Neuronal stem cell (in vitro differentiated cells): ENCODE measurements at places on chromosomes 1 and 21.
A peak's percentile ranks its signal among the peaks of the same experiment; 100 is the strongest.

DNA sequence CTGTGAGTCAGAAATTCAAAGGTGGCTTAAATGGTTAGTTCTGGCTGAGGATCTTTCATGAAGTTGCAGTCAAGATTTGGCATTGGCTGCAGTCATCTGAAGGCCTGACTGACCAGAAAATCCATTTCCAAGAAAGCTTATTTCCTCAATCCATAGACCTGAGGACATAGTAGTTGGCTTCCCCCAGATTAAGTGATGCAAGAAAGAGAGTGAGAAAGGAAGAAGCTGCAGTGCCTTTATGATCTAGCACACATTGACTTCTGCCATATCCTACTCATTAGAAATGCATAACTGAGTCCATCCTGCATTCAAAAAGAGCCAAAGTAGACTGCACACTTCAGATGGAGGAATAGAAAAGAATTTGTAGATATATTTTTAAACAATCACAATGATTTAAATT is 222.6 kb downstream of the COL24A1 start:
- DNase-seq = no peak

DNA sequence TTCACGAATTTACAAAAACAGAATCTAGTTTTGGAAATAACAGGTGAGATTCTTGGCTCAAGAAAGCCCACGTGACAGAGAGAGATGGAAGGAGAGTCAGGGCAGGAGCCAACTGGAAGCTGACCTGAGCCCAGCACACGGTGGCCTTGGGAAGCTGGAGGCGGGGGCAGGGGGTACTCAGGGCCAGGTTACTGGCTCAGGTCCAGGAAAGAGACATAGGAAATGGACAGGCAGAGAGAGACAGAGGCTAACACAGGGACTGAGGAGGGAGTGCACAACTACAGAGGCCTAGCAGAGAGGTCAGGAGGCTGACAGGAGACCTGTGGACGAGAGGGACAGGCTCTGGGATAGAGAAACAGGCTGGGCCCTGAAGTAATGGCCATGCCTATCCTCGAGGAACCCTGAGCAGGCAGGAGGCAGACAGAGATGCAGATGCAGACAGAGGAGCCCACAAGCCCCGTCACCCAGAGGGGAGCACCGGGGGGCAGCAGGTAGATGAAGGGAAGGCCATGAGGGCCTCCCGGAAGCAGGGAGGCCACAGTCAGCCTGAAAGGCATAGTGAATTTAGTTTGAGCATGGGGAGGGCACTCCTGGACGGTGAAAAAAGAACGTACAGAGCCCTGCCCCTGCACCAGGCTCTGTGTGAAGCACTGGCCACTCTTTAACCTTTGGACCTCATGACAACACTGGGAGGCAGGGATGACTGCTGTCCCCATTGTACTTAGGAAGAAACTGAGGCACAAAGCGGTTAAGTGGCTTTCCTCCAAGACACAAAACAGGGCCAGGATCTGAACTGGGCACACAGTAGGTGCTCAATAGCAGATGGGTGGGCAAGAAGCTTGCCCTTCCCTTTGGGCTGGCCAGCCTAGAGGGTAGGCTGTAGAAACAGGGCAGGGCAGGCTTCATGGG is 230.1 kb downstream of the TRABD2B start:
- DNase-seq = no peak

- no peak for DNase-seq
Measured at GRCh38 chr1:51583532-51583931, 33.4 kb upstream of the OSBPL9 start.

GRCh38 chr1:11507309-11507708 is 28.4 kb downstream of the DISP3 start:
- DNase-seq = no peak

DNA sequence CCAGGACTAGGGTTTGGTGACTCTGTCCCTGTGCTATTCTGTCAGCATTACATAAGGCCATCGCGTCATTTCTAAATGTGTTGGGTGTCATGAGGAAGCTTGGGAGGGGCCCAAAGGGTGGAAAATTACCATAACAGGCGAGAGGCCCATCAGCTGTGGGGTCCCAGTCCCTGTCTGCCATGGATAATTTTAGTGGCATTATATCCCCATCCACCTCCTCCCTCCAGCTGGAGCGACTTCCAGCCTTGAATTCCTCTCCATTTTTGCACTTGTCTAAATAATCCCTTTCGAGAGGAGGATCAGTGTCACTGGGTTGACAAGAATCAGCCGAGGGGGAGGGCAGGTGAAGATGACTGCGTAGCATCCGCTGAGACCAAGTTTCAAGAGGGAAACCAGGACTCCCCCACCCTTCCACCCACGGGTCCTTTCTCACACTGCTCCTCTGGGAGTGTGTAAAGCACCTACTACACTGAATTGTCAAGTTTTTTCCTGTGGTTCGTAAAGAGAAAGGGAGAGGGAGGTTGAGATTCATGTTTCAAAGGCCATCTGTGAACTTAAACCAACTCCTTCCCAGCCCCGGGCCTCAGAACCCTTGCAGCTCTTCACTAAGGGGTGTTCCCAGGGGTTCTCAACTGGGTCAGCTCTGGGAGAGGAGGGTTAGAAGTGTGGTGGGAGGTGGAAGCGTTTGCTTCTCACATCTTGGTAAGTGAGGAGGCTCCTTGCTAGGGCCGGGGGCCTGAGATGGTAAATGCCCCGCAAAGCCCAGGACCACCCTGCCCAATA is 29.2 kb downstream of the VASH2 start:
- no peak for DNase-seq

DNA sequence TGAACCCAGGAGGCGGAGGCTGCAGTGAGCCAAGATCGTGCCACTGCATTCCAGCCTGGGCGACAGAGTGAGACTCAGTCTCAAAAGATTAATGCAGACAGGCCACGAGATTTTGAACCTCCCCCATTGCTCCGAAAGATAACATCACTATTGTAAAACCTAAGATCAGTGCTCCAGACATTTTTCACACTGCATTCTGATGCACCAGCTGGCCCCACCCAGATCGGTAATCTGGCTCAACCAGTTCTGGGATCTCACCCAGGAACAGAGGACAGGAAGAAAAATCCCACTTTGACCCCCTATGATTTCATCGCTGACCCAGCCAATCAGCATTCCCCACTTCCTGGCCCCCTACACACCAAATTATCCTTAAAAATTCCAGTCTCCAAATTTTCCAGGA is 10.7 kb upstream of the CSRP1 start:
- DNase-seq = no peak

- no peak for DNase-seq
Measured at GRCh38 chr1:224226849-224227502, 43.9 kb downstream of the DEGS1 start.

DNA sequence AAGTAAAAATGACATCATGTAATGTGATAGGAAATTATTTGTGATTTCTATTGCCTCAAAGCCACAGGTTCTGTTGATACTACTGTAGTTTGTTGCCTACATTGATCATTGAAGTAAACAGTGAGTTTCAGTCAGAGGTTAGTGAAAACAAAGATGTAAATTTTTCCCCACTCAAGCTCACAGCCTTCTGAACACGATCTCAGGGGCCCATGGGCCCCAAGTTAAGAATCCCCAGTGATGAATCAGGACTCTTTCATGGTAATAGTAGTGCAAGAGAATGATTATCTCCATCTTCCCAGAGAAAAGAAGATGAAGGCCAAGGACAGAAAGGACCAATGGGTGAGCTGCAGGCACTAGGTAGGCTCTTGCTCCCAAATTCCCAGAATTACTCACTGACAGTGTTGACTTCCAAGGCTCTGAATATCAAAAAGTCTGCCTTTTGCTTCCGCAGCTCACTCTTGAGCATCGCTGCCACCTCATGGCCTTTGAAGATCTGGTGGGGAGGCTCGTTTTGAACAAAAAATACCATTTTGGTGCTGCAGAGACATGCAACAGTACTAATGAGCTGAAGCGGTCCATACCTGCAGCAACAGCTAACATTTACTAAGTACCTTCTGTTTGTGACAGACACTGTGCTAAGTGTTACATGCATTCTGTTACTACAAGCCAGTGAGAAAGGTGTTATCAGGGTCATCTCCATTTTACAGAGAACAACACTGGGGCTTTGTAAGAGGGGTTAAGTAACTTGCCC is 113.3 kb downstream of the KIAA0319L start:
- DNase-seq = no peak

DNA sequence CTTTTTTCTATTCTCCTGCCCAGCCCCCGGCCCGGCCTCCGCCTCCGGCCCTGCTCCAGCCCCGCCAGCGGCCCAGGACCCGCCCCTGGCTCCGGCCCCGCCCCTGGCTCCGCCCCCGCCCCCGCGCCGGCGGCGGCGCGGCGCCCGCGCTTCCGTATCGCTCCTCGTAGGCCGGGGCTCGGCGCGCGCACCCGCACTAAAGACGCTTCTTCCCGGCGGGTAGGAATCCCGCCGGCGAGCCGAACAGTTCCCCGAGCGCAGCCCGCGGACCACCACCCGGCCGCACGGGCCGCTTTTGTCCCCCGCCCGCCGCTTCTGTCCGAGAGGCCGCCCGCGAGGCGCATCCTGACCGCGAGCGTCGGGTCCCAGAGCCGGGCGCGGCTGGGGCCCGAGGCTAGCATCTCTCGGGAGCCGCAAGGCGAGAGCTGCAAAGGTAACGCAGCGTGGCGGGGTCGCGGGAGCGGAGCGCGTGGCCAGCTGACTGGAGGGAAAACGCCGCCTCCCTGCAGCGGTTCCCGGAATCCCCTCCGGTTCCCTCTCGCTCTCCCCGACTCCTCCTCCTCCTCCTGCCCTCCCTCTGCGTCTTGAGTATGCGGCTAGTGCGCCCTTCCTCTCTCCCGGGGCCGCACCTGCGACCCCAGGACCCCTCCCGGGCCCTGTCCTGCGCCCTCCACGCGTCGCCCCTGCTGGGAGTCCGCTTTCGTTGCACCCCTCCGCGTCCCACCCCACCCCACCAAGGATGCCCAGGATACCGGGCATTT is at the start of gene IFNAR2:
Gene IFNAR2 (plus strand): TSS at position 155 of the 761 bp plus-strand sequence. CDS start 11,985 bp downstream, outside the sequence.
- DNase-seq = peak; percentile 76

GRCh38 chr1:117049857-117050256 is 10.3 kb upstream of the TTF2 start:
- no peak for DNase-seq

DNA sequence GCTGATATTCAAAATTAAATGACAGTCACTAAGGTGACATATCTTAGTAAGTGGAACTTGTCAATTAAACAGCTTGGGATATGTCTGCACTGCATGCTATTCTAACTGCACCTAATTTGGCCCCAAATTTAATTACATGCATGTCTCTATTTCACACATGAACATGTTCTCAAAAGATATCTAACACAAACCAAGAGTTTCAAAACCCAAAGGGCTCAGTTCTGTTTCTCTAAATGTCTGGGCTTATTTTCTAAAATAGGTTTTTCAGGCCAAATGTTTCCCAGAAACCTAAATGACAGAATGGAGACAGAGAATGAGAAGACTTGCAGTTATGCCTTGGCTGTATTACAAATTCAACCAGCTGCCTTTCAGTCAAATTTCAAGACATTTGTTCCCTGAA is 11.3 kb downstream of the RAB29 start:
- DNase-seq = no peak

GRCh38 chr1:68229650-68230483 is 2.5 kb downstream of the WLS start:
- no peak for DNase-seq

GRCh38 chr21:42027085-42027821 is 17.1 kb upstream of the ZBTB21 start:
- DNase-seq = no peak

- no peak for DNase-seq
Measured at GRCh38 chr1:185404291-185404690, 87.2 kb upstream of the IVNS1ABP start.

DNA sequence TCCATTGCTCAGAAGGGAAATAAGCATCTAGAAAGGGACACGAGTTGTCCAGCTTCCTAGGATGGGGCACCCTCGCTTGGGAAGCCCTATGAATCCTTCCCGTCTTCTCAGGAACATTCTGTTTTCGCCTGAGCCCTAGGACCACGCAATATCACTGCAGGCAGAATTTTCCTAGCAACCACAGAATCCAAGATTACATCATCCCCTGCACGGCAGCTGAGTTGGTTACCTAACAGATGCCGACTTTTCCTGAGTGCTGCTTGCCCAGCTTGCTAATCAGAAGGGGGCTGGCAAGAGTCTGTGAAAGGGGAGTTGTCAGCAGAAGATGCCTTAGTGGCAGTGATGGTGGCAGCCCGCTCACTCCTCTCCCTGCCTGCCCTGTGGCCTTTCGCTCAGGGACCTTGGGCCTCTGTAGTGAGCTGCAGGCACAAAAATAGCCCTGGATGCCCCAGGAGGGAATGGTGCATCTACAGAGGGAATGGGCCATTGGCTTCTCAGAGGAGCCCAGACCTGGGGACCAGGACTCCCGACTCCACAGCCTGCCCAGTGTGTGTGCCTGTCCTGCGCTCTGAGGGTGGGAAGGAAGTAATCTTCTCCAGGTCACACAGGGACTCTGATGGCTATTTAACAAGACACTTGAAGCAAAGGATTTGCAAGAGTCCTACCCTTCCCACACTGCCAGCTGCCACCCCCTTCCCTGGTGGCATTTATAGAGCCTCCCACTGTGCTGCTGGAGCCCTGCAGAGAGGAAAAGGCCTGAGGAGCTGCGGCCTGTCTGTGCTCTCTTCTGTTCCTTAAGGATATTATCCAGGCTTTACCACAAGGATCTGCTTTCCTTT is 28.9 kb upstream of the CLSTN1 start:
- no peak for DNase-seq

DNA sequence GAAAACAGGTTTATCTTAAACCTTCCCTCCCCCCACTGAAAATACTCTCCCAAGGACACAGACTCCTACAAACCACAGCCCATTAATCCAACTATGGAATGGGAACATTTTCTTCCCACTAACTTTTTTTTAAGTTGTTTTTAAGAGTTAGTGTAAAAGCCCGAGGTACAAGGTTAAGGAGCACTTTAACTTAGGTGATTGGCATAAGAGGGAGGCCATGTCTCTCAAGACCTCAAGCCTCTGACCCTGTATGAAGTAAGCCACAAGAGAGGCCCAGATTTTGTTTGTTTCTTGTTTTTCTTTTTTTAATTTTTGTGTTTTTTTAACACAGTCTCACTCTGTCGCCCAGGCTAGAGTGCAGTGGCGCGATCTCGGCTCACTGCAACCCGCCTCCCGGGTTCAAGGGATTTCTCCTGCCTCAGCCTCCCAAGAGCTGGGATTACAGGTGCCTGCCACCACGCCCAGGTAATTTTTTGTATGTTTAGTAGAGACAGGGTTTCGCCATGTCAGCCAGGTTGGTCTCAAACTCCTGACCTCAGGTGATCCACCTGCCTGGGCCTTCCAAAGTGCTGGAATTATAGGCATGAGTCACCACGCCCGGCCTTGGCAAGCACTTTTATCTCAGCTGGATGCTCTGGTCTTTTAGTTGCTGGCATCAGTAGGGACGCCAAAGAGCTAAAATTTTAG is 14.4 kb downstream of the ARMH1 start:
- DNase-seq = no peak

DNA sequence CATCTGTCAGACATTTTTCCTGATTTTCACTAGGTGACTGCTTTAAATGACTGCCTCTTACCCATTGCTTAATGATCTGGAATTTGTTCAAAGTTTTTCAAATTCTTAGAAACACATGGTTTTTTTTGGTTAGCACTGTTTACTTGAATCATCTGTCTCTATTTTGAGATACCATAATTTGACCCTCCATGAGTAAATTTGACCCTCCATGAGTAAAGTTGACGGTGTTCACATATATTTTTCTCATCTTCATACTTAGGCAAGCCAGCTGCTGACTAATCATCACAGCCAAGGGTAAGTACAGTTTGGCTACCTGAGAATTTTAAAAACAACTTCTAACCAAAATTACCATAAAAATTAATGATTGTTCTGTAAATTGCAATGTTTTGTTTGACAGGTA is 586.5 kb downstream of the PTBP2 start:
- no peak for DNase-seq
